Gastroesophageal sphincter (tissue), 4 donors: ENCODE measurements at places on chromosomes 5 and 9.

DNA sequence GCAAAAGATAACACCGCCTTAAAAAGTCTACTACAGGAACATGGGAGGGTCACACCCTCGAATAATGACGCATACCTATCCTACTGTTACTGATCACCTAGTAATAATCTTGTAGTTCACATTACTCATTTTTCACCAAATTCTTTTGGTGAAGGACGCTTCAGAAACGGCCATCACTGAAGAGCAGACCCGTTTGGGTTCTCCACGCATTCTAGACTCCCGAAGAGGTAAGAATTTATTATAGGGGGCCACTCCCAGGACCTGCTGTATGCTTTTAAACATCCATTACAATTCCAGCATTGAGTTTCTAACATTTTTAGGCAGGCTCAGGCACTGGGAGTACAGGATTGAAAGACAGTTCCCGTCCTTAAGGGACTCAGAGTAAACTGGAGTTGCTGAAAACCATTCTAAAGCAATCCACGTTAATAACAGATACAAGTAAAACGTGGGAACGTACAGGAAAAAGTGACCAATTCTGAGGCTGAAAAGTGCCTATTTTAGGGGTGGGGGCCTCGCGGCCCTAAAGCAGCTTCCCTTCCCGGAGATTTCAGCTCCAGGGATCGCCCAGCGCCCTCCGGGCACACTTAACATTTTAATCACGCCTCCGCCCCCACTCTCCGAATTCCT, at the start of gene FER:
Gene FER, plus strand, starts transcription at position 124 of the 627 bp plus-strand sequence. CDS start 50,286 bp downstream, outside the sequence.
- no peak for ATAC-seq

GRCh38 chr5:1008451-1009358, at the start of gene NKD2:
TSS of gene NKD2 (plus strand) at chr5:1008802. CDS start at chr5:1009058, 256 bp downstream.
- ATAC-seq = peak; percentile 39

DNA sequence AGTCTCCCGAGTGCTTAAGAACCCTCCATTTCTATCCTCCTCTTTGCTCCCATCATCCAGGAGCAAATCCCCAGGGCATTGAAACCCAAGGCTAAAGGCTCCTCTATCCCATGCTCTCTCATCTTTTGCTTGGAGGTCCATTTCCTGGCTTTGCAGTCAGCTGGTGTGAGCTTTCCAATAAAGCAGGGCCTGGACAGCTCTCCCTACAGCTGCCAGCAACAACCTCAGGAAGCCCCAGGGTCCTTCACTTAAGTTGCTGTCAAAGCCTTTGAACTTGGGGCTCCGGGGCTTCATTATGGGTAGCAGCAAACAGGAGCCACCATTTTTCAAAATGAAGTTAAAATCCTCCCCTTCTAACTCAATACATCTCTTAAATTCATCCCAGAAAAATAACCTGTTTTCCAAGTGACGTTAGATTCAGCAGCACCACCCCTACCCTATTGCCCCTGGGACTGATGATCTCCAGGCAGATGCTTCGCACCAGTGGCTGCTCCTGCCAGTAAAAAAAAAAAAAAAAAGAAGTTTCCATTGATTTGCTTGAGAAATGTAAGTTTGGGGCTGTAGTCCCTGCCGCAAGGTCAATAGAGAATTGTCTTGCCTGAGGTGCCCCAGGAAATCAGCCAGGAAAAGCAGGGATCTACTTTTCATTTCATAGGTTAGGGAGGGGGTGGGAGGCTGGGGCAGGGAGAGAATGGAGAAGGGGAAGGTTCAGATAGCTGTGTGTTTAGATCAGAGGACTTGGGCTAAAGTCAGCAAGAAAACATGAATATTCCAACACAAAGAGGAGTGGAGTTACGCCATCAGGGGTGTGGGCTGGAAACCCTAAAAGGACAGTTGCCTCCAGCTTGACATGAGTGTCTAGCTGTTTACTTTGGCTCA, 83.8 kb upstream of the IL6ST start:
- ATAC-seq = peak; percentile 74

DNA sequence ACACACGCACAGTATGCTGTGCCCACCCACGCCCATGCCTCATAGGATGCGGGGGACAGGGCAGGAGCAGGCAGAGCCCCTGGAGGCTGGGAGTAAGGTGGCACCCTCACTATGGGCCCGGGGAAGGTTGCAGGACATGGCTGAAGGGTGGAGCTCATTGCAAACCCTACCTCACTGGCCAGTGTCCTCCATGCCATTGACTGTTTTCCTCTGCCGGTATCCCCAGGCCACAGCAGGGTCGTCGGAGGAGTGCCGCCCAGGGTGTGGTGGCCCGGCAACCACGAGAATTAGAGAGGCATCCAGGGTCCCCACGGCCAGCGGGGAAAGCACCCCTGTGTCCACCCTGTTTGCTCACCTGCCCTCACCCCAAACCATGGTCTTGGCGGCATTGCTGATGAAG, 59.7 kb upstream of the FCN2 start:
- no peak for ATAC-seq

GRCh38 chr5:56339732-56340131, 106.6 kb upstream of the ANKRD55 start:
- ATAC-seq = no peak
